Right ventricle myocardium superior (tissue), 1 donor: ENCODE measurements at places on chromosomes 1 and 21.

DNA sequence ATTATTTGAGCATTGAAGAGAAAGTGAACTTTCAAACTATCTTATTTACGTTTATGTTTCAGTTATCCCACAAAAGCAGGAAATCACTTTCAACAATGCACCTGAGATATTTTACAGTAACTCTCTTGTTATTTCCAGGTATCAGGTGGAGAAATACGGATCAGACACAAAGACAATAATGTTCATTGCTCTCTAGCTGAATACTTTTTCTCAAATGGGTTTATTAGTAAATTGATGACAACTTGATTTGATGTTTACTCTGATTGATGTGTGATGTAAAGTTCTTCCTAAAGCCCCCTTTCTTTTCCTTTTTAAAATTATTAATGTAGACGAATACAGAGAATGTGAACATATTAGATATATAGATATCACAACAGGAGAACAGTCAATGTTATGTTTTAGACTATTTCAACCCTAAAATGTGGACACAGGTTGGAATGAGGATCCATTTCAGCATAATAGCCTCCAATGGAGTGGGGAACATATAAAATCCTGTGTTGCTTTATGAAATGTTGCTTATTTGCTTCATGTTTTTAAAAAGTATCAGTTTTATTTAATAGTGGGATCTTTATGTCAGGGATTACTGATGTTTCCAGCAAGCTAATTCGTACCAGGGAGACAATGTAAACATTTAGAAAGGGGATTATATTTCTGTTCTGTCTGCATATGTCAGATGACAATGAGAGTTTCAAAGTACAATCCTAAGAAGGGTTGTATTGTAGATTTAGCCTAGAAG is 1522.3 kb upstream of the TPTE start:
- DNase-seq: no peak

DNA sequence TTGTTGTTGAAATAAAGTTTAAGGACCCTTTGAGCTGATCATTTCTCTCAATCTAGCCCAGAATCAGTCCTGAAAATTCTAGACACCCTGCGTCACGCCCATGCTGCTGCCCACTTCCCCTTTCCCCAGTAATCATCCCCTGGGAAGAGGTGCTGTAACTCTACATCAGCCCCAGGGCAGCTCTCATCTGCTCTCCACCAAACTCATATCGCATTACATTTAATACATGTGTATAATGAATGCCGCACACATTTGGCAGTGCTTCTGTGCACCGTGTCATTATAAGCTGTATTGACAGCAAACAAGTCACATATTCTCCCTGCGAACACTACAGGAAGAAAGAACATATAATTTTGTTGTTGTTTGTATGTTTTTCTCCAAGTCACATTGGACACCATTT is 539.7 kb upstream of the DAB1 start:
- DNase-seq: no peak

DNA sequence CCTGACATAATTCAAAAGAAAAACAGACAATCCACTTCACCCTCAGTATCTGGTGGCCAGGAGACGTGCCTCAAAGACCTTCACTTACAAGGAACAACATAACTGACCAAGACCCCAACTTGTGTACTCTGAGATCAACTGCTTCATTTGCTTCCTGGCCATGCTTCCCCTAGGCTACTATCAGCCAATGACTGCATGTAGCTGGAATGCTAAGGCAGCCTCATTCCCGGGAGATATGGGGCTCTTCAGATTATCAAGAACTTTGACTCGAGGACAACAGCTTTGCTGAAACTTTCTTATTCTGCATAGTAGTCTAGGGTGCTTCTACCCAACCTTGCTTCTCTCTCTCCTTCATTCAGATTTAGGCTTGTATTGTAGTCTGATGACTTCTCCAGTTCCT is 11.7 kb upstream of the UCK2 start:
- DNase-seq: no peak

DNA sequence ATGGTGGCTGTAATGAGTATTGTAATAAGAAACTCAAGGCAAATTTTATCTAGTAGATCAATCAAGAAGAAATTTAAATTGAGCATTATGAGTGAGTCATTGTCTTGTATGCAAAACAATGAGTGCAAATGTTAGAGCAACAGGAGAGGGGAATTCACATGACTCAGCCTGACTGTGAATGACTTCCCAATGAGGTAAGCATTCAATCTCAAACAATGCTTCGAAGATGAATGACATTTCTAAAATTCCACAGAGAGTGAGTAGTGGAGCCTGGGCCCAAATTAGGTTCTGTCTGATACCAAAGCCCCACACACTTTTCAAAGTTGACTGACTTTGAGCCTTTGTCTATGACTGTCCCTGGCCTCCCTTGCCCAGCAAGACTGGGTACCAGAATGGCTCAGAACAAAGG is 738.0 kb downstream of the PTPRU start:
- no peak for DNase-seq

- DNase-seq: no peak
Observed at GRCh38 chr1:92219028-92219427, 1.3 kb downstream of the C1orf146 start.

- DNase-seq: no peak
Observed at GRCh38 chr1:34360574-34360973, 183.9 kb downstream of the C1orf94 start.

DNA sequence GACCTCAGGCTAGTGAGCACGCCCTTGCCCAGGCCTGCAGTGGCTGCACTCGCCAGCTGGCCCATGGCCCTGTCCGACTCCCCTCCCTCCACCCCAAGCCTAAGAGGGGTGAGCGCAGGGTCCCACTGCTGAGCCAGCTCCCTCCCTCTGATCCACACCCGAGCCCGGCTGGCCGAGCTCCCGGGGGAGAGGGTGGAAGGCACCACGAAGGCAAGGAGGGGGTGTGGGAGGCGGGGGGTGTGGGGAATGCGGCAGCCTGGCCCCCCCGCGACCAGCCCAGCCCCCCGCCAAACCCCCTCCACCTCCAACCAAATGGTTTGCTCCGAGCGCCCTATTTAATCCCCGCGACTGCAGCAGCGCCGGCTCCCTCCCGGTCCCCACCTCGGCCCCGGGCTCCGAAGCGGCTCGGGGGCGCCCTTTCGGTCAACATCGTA is at the start of gene CADM3:
Gene CADM3 (plus strand): TSS at position 362 of the 434 bp plus-strand sequence. CDS start 151 bp downstream, outside the sequence.
- DNase-seq: peak; percentile 53

GRCh38 chr1:78731674-78732073 is 82.0 kb downstream of the IFI44 start:
- DNase-seq: no peak

- no peak for DNase-seq
Observed at GRCh38 chr1:88825721-88826120, 65.6 kb downstream of the GTF2B start.

GRCh38 chr1:239586128-239586527 is 199.8 kb downstream of the CHRM3 start:
- DNase-seq: no peak

DNA sequence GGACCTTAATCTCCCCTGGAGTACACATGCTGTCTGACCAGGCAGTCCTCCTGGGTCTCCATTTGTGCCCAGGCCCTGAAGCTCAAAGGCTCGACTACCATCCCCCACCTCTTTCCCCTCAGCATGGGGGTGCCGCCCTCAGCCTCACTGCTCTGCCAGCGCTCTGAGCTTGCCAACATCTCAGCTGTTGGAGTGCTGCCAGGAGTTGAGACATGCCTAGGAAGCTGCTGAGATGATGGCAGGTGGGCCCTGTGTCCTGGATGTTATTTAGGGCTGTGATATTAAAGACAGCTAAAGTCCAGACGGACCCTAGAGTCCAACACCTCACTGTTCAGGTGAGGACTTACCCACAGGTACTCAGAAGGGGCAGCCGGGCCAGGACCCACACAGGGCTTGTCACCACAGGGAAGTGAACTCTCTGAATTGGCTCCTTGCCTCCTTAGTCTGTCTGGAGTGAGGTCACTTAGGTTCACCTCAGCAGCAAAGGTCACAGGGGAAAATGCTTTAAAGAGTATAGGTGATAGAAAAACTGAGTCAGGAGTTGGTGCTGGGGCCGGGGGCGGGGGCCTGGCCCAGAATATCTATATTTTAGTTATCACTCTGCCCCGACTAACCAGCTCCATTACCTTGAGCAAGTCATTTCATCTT is 19.7 kb upstream of the KCNC4 start:
- DNase-seq: peak; percentile 61

DNA sequence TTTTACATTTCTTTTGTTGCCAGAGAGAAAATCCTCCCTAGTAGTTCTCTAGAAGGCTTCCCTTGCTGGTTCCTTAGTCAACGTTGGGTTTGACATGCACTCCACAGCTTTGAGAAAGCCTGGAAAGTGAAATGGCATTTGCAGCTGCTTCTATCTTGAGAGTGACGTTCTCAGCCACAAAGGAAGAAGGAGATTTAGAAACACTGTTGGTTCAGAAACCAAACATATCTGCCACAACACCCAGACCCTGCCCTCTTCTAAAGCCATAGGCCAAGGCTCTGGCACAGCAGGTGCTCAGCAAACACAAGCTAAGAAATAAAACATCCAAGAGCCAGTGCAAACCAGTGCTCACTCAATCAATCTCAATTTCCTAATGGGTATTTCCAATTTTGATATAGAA is 121.4 kb downstream of the CCDC185 start:
- DNase-seq: no peak
